ENCODE measurements at places on chromosomes 16 and 17. TPM values are rescaled to one million over a fixed set of nuclear protein-coding genes. Genes with fewer than 3 reads are reported as not detected.

The HYDIN gene
- 0.37 TPM for total RNA-seq

The ABCC11 gene
- total RNA-seq = not detected

The WNT9B gene
- total RNA-seq = not detected

The WFIKKN2 gene
- total RNA-seq = 0.26 TPM

The HOXB8 gene
- 13.8 TPM for total RNA-seq

The DNASE1 gene
- total RNA-seq = 21.4 TPM

The TOX3 gene
- total RNA-seq = not detected
